ENCODE measurements at places on chromosomes 6 and 20.

DNA sequence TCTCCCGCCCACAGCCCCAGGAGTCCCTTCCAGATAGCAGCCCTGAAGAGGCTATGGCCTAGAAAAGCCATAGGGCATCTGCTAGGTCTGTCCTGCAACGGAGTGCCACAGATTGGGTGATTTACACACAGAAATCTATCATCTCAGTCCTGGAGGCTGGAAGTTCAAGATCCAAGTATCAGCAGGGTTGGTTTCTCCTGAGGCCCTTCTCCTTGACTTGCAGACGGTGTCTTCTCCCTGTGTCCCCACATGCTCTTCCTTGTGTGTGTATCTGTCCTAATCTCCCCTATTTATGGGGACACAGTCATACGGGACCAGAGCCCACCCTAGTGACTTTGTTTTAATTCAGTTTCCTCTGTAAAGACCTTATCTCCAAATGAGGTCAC is 15.3 kb downstream of the FOXF2 start:
- no peak for DNase-seq

DNA sequence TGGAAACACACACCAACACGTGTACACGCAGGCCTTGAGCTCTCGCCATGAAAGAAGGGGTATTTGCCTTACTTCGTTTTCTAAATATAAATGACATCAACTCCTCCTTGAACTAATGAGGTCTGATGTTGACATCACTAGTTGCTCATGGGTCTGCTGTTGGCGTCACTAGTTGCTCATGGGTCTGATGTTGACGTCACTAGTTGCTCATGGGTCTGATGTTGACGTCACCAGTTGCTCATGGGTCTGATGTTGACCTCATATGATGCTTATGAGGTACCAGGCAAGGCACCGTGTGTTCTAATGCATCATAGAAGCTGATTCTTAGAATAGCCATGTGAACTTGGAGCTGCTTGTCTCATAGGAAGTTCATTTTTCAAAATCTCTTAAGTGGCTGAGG is 116.5 kb downstream of the SMOC2 start:
- DNase-seq: no peak

DNA sequence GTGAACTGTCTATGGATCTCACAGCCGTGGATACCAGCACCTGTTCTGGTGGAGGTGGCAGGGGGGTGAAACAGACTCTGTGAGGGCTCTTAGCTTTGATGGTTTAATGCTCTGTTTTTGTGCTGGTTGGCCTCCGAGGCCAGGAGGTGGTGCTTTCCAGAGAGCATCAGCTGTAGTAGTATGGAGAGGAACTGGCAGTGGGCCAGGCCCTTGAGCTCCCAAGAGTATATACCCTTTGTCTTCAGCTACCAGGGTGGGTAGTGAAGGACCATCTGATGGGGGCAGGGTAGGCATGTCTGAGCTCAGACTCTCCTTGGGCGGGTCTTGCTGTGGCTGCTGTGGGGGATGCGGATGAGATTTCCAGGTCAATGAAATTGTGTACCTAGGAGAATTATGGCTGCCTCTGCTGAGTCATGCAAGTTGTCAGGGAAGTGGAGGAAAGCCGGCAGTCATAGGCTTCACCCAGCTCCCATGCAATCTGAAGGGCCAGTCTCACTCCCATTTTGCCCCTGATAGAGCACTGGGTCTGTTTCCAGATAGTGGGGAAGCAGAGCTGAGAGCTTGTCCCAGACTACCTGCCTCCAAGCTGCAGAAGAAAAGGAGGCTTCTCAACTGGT is 102.7 kb upstream of the AHI1 start:
- DNase-seq: peak; percentile 99

- peak; percentile 97 for DNase-seq
Observed at GRCh38 chr6:134564705-134565104, 246.8 kb upstream of the SGK1 start.

DNA sequence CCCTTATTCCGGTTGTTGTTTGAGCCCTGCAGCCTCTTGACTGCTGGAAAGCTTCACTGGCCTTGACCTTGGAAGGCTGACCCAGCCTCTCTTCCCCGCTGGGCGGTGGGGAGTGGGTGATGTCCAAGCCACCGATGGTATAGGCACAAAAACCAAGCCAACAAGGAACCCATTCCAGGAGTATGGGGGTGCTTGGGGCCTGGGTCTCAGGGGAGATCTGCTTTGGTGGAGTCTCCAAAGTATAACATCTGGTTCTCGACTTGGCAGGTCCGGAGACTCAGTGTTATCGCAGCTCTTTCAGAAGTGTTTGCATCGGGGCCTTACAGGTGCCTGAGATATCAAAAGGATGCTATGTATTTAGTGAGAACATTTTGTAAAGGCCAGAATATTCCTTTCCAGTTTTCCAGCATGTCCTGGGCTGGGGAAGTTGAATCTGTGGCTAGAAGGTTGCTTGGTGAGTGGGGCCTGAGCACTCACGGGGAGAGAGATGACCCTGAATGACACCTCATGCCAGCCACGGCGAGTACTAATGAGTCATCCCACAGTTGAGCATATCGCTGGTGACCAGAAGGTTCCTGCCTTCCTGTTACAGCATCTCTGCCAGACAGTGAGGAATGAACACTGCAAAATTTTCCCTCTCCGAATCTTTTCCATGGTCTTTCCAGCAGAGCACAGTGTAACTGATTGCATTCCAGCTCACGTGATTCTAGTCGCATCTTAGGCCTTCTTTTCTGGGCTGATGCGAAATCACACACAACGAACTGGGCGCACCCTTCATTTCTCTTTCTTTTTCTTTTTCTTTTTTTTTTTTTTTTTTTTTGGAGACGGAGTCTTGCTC is 133.9 kb downstream of the ZDHHC14 start:
- no peak for DNase-seq

DNA sequence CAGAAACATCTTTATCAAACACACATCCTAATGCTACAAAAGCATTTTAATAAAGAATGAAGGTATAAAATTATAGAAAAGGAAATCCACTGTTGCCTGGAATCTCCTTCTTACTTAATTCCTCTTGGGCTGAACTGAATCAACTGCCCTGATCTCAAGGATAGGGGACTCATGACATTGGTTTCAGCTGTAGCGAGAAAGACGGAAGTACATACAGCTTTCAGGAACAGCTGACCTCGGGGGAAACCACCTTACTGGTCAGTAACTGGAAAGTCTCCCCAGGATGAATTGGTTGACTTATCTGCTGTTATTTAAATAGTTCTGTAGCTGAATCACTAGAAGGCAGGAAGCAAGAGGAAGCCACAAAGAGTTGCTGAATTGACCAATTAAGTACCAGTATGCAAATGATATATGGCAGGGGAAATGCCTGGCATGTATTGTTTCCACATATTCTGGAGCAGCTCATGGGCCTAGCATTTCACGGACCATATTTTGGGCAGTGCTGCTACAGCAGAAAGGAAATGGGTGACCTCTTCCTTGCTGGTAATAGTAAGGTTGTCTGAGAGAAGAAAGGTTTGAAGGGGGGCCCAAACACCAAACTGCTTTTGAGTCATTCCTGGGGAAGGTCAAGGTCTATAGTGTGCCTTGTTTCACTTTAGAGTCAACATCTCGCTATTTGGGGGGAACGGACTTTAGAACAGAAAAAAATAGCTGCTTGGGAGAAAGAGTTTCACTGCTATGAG is 43.7 kb upstream of the MAP7 start:
- no peak for DNase-seq

DNA sequence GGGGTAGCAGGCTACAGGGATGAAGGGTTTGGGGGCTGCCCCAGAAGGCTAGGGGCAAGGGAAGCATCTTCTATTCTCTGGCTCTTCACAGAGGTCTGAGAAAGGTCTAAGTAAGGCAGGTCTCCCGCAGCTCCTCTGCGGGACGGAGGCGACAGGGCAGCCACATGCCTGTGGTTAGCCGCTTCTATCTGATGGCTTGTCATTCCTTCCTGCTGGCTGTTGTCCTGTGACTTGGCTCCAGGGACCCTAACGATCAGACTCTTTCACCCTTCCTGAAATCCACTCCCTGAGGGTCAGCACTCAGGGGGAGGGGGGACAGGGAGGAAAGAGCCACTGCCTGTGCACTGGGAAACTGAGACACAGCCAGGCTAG is 673 bp downstream of the CST7 start:
- no peak for DNase-seq
